ENCODE measurements at places on chromosomes 7 and 10. TPM values are rescaled to one million over a fixed set of nuclear protein-coding genes. Genes with fewer than 3 reads are reported as not detected.
A peak's percentile ranks its signal among the peaks of the same experiment; 100 is the strongest.

WNT8B gene
- not detected for total RNA-seq

INSYN2A gene
- 0.15 TPM for total RNA-seq

UMAD1 gene
- total RNA-seq = 14.5 TPM

- H3K36me3 ChIP-seq = no peaks in the 10 kb centered on the region
- no peaks in the 10 kb centered on the region for H3K27me3 ChIP-seq
- H3K4me3 ChIP-seq = no peak overlapping the region
- H3K4me1 ChIP-seq = no peaks in the 10 kb centered on the region
- H3K27ac ChIP-seq = no peak overlapping the region
Measured at GRCh38 chr7:78134256-78134655, 335.7 kb downstream of the PHTF2 start.

- H3K4me1 ChIP-seq = no peaks in the 10 kb centered on the region
- no peaks in the 10 kb centered on the region for H3K27me3 ChIP-seq
- no peaks in the 10 kb centered on the region for H3K36me3 ChIP-seq
Measured at GRCh38 chr10:75355706-75356105, 45.9 kb downstream of the ZNF503 start.

DNA sequence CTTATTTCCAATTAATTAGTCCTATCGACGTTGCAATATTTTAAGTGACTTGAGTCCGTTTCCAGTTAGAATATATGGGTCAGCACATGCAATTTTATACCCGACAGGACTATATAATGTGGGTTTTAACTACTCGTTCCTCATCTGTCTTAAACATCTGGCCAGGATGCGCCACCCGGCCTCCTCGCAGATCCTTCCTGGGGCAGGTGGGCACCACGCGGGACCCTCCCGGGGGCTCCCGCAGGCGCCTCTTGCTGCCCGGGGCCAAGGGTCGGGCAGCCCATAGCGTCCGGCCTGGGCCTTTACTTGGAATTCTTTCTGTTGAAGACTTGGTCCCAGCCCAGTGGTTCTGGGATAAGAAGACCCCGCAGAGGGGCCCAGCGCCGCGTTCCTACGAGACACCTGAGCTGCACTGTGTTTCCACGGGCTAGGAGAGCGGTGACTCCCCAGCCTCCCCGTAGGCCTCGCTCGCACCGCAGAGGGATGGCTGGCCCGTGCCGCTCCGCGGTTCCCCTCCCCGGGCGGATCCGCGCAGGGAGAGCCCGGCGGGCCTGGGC, 10.1 kb upstream of the MNX1 start:
- no peak overlapping the region for H3K27ac ChIP-seq
- H3K27me3 ChIP-seq = peaks cover 87% of the 10 kb centered on the region
- no peak overlapping the region for H3K4me3 ChIP-seq
- no peaks in the 10 kb centered on the region for H3K4me1 ChIP-seq

GRCh38 chr10:109974504-109975191, 33.1 kb upstream of the ADD3 start:
- no peaks in the 10 kb centered on the region for H3K36me3 ChIP-seq
- no peak for DNase-seq
- peaks cover 5% of the 10 kb centered on the region for H3K4me1 ChIP-seq
- H3K4me3 ChIP-seq = no peak overlapping the region
- H3K27ac ChIP-seq = no peak overlapping the region
- no peaks in the 10 kb centered on the region for H3K27me3 ChIP-seq

GRCh38 chr7:107691716-107692115, 31.1 kb downstream of the SLC26A4 start:
- H3K27ac ChIP-seq = no peak overlapping the region
- peak; percentile 26 for DNase-seq
- no peak overlapping the region for H3K4me3 ChIP-seq
- H3K27me3 ChIP-seq = no peaks in the 10 kb centered on the region
- H3K4me1 ChIP-seq = no peaks in the 10 kb centered on the region

DNA sequence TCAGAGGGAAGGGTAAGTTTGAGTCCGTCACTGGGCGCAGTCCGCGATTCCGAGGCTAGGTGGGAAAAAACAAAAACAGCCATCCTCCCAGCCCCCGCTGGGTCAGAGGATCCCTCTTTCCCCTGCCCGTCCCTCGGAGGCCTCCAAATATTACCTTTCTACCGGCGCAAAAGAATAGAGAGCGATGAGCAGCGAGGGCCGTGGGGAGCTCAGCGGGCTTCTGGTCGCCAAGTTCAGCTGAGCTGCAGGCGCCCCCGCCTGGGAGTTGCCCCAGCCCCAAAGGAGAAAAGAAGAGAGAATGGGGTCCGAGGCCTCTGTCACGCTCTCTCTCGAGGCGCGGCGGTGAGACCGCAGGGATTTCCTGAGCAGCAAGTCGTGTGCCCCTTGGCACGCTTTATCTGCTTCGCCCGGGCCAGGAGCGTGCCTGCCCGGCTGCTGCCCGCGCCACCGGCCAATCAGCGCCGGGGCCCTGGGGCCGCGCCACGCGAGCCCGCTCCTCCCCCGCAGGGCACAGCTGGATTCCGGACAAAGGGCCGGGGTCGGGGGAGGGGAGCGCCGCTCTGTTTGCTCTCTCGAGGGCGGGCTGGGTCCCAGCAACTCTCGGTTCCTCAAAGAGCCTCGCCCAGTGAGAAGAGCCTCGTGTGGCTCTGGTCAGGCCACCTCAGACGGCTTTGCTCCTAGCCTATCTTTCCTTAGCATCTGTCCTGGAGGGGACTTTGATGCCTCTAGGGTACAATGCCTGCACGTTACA, at the start of gene NEUROG3:
Gene NEUROG3 (minus strand): TSS at position 367 of the 751 bp plus-strand sequence. CDS start 379 bp downstream, outside the sequence.
- no peaks in the 10 kb centered on the region for H3K36me3 ChIP-seq
- H3K4me1 ChIP-seq = no peaks in the 10 kb centered on the region
- no peak within 1 kb of the TSS for H3K27ac ChIP-seq

DNA sequence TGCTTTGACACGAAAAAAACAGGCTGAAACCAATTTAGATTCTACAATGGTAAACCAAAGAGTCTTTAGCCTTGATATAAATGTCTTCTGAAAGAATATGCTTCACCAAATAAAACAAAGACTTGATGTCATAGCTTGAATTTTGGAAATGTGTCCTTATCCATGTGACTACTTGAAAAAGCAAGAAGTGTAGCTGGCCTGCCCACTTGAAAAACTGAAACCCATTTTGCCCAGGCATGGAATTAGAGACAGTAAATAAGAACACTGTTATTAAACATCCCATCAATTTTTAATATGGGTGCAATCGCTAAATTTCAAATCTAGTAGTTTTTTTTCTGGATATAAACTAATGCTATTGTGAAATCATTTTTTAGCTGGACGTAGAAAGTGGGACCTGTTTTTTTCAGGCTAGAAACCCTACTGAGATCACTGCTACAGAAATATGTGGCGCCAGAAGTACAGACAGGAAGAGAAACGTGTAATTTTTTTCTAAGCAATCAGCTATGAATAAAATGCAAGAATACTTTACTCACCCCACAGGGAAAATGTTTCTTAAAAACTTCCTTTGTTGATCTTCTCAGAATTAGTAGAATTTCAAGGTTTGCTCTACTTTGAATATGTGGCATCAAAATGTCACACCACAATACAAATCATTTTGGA, 56.7 kb downstream of the PIP4K2A start:
- no peak overlapping the region for H3K27ac ChIP-seq
- H3K27me3 ChIP-seq = no peaks in the 10 kb centered on the region
- no peaks in the 10 kb centered on the region for H3K36me3 ChIP-seq
- DNase-seq = peak; percentile 40
- H3K4me3 ChIP-seq = no peak overlapping the region
- no peaks in the 10 kb centered on the region for H3K4me1 ChIP-seq

GRCh38 chr10:95035332-95036295, 33.7 kb downstream of the CYP2C8 start:
- no peaks in the 10 kb centered on the region for H3K4me1 ChIP-seq
- H3K4me3 ChIP-seq = no peak overlapping the region
- H3K27me3 ChIP-seq = no peaks in the 10 kb centered on the region
- no peaks in the 10 kb centered on the region for H3K36me3 ChIP-seq
- peak; percentile 63 for DNase-seq

GRCh38 chr10:117980216-117980615, 66.5 kb downstream of the RAB11FIP2 start:
- no peaks in the 10 kb centered on the region for H3K27me3 ChIP-seq
- no peaks in the 10 kb centered on the region for H3K36me3 ChIP-seq
- no peak for DNase-seq
- H3K4me3 ChIP-seq = no peak overlapping the region
- no peak overlapping the region for H3K27ac ChIP-seq
- H3K4me1 ChIP-seq = no peaks in the 10 kb centered on the region

DNA sequence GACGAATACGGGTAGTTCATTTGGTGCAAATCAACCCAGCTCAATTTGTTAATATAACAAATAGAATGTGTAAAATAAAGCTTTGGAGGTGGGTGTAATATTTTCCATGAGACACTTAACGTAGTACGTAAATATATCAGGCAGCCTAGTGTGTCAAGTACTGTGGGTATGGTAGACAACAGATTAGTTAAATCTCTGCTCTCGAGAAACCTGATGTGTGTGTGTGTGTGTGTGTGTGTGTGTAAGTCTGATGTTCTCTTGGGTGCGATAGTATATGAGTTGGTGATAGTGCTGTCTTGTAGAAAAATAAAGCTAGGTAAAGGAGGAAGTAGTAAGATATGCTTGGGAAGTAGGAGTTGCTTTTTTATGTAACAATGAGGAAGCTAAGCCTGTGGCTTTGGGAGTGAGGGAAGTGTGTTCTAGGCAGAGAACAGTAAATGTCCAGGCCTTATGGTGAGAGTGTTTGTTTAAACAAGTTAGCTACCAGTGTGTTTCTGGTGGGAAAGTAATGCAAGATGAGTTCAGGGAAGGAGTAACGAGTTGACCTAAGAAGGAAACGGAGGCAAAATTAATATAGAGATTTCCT, 26.1 kb downstream of the WAC start:
- H3K36me3 ChIP-seq = no peaks in the 10 kb centered on the region
- H3K4me1 ChIP-seq = peaks cover 11% of the 10 kb centered on the region
- H3K27me3 ChIP-seq = no peaks in the 10 kb centered on the region
- no peak overlapping the region for H3K4me3 ChIP-seq
- H3K27ac ChIP-seq = peak overlapping the region; percentile 27

GRCh38 chr10:12420530-12421120, 71.3 kb downstream of the CAMK1D start:
- H3K4me1 ChIP-seq = no peaks in the 10 kb centered on the region
- no peaks in the 10 kb centered on the region for H3K27me3 ChIP-seq
- H3K27ac ChIP-seq = no peak overlapping the region
- no peak for DNase-seq

GRCh38 chr10:29783201-29783947, 148.6 kb upstream of the SVIL start:
- peaks cover 2% of the 10 kb centered on the region for H3K4me1 ChIP-seq
- no peaks in the 10 kb centered on the region for H3K36me3 ChIP-seq
- no peaks in the 10 kb centered on the region for H3K27me3 ChIP-seq
- H3K4me3 ChIP-seq = no peak overlapping the region

GRCh38 chr7:122544463-122544862, 154.5 kb downstream of the RNF133 start:
- no peak overlapping the region for H3K4me3 ChIP-seq
- no peaks in the 10 kb centered on the region for H3K4me1 ChIP-seq
- DNase-seq = peak; percentile 6
- no peaks in the 10 kb centered on the region for H3K27me3 ChIP-seq
- no peak overlapping the region for H3K27ac ChIP-seq
- H3K36me3 ChIP-seq = peaks cover 4% of the 10 kb centered on the region

DNA sequence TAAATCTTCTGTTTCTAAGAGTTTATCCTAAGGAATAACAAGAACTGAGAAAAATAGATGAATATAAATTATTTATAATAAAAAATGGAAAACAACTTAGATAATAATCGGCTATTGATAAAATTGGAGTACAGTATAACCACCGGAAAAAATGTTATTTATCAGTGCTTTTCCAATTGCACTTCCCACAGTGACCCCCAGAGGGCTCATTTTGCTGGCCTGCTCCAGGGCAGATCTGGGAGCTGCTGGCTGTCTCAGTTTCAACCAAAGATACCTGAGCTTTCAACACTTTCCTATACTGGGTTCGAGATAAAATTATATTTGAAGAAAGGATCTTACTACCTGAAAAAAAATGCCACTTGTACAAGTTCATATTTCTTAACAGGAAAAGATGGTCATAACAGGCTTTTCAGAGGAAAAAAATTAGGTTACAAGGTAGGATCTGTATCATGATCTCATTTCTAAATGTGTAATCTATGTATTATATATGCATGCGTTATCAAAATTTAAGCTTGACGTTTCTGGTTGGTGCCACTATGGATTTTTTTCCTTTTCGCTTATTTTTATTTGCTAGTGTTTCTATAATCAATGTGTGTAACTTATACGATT, 165.7 kb downstream of the NPSR1 start:
- H3K4me1 ChIP-seq = no peaks in the 10 kb centered on the region
- no peak overlapping the region for H3K27ac ChIP-seq
- no peaks in the 10 kb centered on the region for H3K27me3 ChIP-seq
- DNase-seq = peak; percentile 57

GRCh38 chr10:58384544-58384998, 639 bp upstream of the TFAM start:
- no peaks in the 10 kb centered on the region for H3K27me3 ChIP-seq
- DNase-seq = no peak
- peak overlapping the region; percentile 92 for H3K4me3 ChIP-seq
- H3K27ac ChIP-seq = peak overlapping the region; percentile 82

DNA sequence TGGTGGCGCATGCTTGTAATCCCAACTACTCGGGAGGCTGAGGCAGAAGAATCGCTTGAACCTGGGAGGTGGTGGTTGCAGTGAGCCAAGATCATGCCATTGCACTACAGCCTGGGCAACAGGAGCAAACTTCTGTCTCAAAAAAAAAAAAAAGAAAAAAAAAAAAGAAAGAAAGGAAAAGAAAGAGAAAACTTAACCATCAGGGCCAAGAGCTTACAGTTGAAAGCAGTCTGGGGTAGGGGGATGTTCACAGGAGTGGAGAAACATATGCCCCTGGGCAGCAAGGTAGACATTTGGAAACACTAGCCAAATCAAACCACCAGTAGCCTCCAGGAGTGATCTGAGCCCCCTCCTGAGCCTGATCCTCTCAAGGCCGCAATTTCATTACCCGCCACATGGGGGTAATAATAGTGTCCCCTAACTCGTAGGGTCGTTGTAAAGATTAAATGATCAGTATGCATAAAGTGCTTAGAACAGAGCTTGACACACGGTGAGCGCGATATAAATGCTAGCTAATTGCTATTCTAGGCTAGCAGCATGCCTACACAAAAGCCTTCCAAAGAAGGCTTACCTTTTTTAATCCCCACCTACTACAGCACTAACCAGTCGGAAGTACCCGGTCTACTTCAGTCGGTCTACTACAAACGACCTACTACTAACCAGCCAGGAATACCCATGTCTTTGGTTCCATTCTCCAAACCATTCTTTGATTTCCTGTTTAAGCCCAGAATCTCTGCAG, 274.3 kb upstream of the NEBL start:
- H3K4me1 ChIP-seq = peaks cover 9% of the 10 kb centered on the region
- H3K27me3 ChIP-seq = no peaks in the 10 kb centered on the region
- H3K27ac ChIP-seq = no peak overlapping the region
- DNase-seq = no peak

GRCh38 chr7:90910136-90910535, 314.0 kb downstream of the CDK14 start:
- DNase-seq = no peak
- H3K4me3 ChIP-seq = no peak overlapping the region
- H3K36me3 ChIP-seq = peaks cover 2% of the 10 kb centered on the region
- H3K27me3 ChIP-seq = no peaks in the 10 kb centered on the region
- no peak overlapping the region for H3K27ac ChIP-seq

GRCh38 chr7:140696024-140696679, 356 bp upstream of the NDUFB2 start:
- peak; percentile 96 for DNase-seq
- peak overlapping the region; percentile 95 for H3K27ac ChIP-seq
- H3K36me3 ChIP-seq = no peaks in the 10 kb centered on the region
- no peak overlapping the region for H3K4me3 ChIP-seq
- H3K27me3 ChIP-seq = no peaks in the 10 kb centered on the region
